Activated T-helper 17 cell treated with anti-CD3 and anti-CD28 coated beads, Interleukin-2, amount 50 U/mL, for 72 hours (primary cell): ENCODE measurements at places on chromosomes 3 and 15. TPM values are rescaled to one million over a fixed set of nuclear protein-coding genes. Genes with fewer than 3 reads are reported as not detected.

DNA sequence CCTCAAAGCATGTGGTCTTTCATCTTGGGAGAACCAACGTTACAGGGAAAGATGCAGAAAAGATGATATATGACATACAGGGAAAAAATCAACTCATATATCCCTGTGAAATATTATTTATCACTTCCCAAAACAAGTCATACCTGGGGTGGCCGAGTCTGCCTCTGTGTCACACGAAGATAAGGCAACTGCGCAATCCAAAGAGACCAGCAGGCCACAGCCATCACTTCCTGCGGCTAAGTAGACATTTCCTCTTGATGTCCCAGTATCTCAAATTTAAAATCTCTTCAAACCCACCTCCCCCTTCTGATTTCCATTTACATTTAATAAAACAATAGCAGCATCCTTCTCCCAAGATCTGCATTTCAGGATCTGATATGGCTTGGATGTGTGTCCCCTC, 71.5 kb downstream of the IGF2BP2 start:
- ATAC-seq = no peak

- ATAC-seq = no peak
Measured at GRCh38 chr3:59052803-59053411, 3.1 kb upstream of the CFAP20DC start.

Gene TUSC7
- total RNA-seq = not detected

Gene FAM227B
- 2.1 TPM for total RNA-seq

Gene NR1I2
- 0.43 TPM for total RNA-seq

- no peak for ATAC-seq
Measured at GRCh38 chr3:40872258-40872920, 326.9 kb upstream of the CTNNB1 start.

DNA sequence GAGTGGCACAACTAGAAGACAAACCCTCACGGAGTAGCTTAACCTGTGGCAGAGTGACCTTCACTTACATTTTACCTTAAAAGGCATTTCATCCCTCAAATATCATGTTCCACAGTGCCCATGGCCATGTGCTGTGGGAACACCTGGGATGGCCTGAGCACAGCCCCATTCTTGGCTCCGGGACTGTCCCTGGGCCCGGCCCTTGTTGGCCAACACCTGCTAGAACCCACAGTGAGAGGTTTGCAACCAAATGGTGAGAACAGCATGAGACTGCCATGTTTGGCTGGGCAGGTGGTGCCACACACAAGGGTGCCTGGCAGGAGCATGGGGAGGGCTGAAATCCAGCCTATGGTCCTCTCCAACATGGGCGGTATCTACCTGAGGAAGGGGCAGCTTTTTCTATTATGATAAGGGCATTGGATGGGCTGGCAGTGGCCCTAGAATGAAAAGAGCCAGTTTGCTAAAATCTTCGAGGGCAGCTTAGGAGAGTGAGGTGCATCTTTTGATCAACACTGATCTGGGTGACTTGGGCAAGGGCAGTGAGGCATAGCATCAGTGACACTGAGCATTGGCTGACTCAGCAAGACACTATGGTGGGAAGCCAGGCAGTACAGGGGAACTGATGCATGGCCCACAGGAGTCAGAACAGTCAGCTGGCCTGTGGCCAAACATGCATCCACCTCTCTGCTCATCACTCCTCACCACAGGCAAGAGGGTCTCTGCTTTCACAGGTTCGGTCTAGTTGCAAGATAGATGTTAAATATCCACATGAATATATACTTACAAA, 53.9 kb downstream of the SYNM start:
- no peak for ATAC-seq

GRCh38 chr15:100688549-100689120, 86.2 kb downstream of the ASB7 start:
- no peak for ATAC-seq

Gene GOLGA8N
- 2.7 TPM for total RNA-seq

Gene LYSMD4
- total RNA-seq = 3.7 TPM

DNA sequence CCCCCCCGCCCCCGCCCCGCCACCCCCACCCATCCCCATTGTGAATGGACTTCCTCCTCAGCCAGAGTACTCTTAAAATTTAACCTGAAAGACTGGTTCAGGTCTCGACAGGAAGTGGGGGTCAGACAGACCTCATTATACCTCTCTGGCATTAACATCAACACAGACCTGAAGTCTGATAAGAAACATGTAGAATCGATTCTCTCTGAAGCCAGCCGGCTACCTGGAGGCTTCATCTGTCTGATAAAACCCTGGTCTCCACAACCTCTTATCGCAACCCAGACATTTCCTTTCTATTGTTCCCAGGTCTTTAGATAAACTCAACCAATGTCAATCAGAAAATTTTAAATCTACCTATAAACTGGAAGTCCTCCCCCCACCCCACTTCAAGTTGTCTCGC, 42.6 kb downstream of the SLCO2A1 start:
- ATAC-seq = no peak

Gene RUBCN
- total RNA-seq = 33.8 TPM

DNA sequence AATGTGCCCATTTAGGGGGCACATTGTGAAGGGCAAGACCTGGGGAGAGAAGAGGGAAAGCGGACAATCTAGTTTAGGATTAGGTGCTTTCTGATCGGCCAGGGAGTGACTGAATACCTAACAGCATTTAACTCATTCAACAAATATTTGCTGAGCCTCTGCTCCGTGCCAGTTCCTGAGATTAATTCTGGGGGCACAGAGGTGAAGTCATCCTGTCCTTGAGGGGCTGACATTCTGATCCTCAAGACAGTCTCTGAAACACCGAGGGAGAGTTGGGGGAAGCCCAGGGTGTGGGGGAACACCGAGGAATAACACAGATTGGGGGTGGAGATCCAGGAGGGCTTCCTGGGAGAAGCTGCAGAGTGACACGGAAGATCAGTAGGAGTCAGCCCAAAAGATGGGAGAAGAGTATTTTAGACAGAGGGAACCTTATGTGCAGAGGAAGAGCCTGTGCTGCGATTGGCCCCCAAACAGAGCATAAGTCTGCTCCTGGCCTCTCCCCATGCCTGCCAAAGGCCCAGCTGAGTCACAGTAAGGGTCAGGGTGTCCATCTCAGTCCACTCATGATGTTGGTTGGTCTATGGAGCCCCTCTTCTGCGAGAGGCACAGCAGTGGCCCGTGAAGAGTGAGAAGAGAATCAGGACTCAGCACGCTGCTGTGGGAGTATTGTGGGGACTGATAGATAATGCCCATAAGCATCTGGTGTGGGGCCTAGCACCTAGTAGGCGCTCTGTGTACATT, 60.2 kb downstream of the AMOTL2 start:
- no peak for ATAC-seq

- no peak for ATAC-seq
Measured at GRCh38 chr3:34024447-34025240, 226.2 kb downstream of the PDCD6IP start.

Gene PTH1R
- total RNA-seq = not detected

GRCh38 chr3:192183109-192183508, 544.2 kb downstream of the FGF12 start:
- ATAC-seq = no peak

Gene DOCK3
- 3.8 TPM for total RNA-seq

Gene DUOXA2
- total RNA-seq = 0.13 TPM

GRCh38 chr3:107853821-107854220, 237.0 kb downstream of the CD47 start:
- no peak for ATAC-seq

GRCh38 chr3:126671521-126671920, 16.6 kb upstream of the TXNRD3 start:
- ATAC-seq = peak; percentile 91

DNA sequence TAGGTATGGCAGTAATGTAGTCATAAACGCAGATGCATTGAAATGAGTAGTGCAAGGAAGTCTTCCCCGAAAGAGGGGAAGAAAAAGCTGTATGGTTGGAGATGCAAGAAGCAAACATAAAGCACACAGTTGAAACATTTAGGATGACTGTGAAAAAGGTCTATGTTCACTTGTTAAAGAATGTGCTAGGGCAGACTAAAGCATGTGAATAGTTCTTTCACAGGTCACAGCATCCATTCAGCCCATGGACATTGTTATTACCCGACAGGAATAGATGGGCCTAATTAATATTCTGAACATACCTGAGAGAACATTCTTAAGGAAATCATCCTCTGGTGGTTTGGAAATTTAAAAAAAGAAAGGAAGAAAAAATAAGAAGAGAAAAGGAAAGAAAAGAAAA, 595.2 kb downstream of the ZIC1 start:
- no peak for ATAC-seq

DNA sequence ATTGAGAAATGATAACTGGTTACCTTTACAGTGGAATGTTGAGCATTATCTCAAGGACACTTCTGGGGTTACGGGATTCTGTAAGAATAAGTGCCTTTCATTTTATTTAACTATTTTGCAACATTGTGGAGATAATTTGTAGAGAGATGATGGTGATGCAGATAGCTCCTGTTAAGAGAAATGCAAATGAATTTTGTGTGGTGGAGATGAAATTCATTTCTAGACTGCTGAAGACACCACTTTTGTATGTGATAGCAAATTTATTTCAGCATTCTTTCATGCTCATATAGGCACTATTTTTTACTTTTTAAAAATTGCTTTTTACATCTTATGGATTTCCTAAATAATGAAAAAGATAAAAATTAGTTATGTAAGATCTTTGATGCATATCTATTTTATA, 463.3 kb upstream of the CBLB start:
- no peak for ATAC-seq

- ATAC-seq = peak; percentile 66
Measured at GRCh38 chr3:158713094-158713499, 19.2 kb downstream of the RARRES1 start.

DNA sequence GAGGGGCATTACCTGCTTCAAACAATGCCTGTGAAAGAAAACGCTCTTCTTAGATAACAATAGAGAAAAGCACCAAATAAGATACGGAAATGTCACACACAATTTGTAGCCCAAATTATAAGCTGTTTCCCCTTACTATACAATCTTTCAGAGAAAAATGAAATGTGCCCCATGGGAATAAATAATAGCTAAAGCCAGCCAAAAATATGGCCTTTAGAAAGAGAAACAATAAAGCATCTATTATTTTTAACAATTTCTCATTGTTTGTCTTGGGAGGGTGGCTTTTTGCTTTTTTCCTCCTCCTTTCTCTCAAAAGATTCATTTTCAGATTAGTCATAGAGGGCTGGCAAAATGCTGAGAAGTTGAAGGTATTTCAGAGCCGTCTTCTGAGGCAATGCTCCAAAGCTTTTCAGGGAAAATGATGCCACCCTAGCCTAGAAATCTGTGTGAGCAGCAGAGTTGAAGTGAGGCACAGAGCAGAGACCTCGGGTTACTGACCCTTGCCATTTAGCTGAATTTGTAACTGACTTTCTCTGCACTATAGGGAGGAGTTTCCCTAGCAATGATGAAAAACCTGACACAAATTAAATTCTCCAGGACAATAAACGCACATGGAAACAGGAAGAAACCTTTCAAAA, 86.3 kb upstream of the PRICKLE2 start:
- no peak for ATAC-seq

DNA sequence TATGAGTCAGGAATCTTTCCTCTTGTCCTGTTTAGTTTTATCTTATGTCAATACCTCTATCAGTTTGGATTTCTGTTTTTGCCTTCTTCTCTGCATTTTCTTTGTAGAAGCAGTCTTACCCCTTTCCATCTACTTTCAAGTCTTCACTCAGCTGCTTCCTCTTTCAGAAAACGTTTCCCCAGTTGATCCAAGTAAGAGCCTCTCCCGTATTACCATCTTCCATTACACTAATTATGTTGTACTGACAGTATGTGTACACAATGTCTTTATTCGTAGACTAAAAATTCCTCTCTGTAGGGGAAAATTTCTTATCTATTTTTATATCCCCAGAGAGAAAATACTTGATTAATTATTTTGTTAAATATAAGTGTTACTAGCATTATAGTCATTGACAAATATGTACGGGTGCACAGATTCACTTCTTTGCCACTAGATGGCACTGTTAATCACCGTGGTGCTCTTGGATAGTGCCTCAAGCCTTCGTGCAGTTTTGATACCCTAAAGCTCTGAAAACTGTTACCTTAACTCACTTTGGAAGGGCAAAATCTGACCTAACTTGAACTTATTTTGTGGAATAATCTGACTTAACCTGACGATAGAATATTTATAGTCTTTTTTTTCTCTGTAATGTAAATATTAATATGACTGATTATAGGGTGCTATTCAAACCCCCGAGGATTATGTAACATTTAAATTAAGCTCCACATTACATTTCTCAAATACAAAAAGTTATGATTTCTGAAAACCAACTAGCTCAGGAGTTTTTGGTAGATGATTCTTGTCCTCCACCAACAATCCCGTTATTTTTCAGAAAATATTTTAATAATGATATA, 74.2 kb upstream of the POU1F1 start:
- peak; percentile 79 for ATAC-seq

DNA sequence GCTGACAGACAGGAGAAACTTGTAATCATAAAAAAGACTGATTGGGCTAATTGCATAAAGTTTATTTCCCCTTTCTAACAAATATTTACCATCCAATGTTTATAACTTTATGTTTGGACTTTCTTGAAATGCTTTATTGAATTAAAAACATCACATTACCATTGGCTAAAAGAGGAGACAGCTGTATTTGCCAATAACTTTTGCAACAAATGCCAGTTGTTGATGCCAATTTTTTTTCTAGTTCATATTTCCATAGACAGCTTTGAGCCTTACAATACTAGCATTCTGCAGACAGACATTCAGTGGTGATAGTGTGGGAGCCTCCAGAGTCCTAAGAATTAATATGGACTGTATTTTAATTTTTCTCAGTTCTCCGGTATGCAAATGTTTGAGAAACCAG, 198.4 kb downstream of the ADAMTS17 start:
- no peak for ATAC-seq

Gene COL8A1
- total RNA-seq = 0.09 TPM

Gene KCNAB1
- total RNA-seq = not detected

Gene C3orf85
- not detected for total RNA-seq

DNA sequence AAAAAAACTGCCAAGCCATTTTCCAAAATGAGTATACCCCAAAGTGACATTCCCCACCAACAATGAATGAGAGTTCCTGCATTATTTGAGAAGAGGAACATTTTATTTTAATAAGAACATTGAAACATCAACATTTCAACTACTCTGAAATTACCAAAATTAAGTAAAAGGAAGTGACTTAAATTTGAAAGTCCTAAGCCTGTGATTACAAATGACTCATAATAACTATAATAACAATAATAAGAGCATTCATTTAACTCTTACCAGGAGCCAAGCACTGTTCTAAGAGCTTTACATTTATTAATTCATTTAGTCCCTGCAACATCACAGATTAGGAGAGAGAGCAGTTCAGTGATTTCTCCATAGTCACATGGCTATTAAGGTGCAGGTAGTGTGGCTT, 32.4 kb downstream of the LRRC28 start:
- no peak for ATAC-seq

- no peak for ATAC-seq
Measured at GRCh38 chr3:17972959-17973906, 230.8 kb upstream of the TBC1D5 start.

Gene TMEM42
- total RNA-seq = 7.3 TPM

Gene VWA5B2
- not detected for total RNA-seq
